ENCODE measurements at places on chromosomes 11 and 22.

GRCh38 chr11:58133309-58134076, 8.2 kb upstream of the OR9I1 start:
- DNase-seq: no peak

DNA sequence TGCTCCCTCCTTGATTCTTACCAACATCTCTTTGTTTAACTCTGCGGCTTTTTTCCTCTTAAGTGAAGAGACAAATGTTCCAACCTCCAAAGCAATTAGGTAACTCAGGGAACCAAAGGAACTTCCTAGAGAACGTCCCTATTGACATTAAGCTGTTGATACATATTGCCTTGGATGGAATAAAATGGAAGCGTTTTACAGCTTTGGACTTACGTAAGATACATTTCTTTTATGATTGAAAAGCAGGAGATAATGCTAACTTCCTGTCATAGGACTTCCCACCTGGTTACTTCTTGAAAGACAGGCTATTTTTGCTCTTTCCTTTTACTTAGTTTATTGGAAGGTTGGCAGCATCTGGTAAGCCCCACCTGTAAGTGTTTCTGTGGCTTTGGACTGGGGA, 245.7 kb upstream of the CTSC start:
- no peak for DNase-seq

- no peak for DNase-seq
Observed at GRCh38 chr22:42433754-42434682, 1.8 kb upstream of the NFAM1 start.

GRCh38 chr11:71976551-71976950, 22.2 kb upstream of the IL18BP start:
- DNase-seq: no peak

All from stimulated activated CD8-positive, alpha-beta memory T cell treated with anti-CD3 and anti-CD28 coated beads, Interleukin-4, amount 100 ng/mL, for 24 hours (primary cell).